Hepatocyte (in vitro differentiated cells): ENCODE measurements at places on chromosomes 3 and 15. TPM values are rescaled to one million over a fixed set of nuclear protein-coding genes. Genes with fewer than 3 reads are reported as not detected.

The MYEF2 gene
- 16.2 and 26.9 TPM in 2 replicates for total RNA-seq

DNA sequence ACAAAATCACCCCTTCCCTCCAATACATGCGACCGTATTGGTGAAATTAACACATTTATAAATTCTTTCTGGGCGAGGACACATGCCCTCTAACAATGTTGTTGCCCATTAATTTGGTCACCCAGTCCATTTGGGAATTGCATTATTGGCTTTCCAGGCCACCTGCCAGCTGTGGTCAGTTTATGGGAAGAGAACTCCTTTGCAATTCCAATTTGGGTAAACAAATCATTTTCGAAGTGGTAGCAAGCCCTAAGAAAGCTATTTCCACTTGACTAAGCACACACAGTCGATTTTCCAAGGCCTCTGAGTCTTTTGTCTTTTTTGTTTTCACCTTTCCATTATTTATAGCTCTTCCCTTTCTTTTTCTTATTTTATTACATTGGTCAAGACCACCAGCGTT is 362.3 kb upstream of the RGMA start:
- DNase-seq: no peak

The STARD5 gene
- 7.2 and 8.2 TPM in 2 replicates for total RNA-seq

DNA sequence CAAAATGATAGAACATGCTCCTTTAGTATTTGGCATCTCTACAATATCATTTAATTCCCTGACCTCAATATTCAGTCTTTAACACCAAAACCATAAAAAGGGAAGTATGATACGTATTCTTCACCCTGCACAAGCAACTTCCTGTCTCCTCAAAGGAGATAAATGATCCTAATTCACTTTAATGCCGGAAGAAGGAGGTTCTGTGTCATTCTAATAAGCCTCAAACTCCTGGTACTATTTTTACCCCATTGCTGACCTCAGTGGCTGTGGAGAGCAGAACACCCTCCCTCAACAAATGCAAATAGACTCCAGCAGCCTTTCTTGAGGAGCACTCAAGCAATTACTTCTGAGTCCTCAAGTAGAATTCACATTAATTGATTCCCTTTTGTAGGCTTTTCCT is 173.3 kb downstream of the TMEM108 start:
- no peak for DNase-seq

The CA12 gene
- total RNA-seq: 9.5 and 13.8 TPM in 2 replicates
